Activated T-cell treated with anti-CD3 and anti-CD28 coated beads, Interleukin-2, amount 50 U/mL, for 48 hours (primary cell): ENCODE measurements at places on chromosomes 13 and 19.

DNA sequence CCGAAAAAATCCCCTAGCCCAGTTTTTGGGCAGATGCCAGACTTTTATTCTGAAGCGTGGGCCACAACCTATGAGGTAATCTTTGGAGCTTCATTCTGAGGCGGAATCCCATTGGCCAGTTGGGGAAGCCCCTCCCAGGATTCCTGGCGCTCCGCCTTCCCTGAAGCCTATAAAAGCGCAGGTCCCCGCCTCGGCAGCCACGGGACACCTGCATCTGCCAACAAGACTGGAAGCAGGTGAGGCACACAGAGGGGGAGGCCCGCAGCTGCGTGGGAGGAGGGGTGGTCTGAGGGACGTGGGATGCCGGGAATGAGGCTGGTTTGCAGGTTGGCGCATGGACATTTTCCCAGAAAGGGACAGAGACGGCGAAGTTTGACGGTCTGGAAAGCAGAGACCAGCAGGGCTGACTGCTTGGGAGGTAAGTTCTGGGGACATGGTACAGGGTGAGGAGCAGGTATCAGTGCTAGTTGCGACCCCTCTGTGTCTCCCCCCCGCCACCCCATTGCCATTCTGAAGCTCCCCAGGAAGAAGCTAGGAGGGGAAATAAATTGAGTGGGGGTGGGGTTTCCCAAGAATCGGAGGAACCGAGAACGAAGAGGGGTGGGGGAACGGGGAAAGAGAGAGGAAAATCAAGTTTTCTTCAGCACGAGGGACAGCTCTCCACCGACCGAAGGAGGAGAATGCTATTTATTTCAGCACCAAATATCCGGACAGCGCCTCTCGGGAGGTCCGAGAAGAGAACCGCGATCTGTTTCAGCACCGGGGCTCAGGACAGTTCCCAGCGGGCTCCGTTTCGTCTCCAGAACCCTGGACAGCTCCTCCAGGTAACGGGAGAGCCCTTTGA lies 22.4 kb upstream of the FEM1A start:
- peak; percentile 88 for DNase-seq

- no peak for DNase-seq
These were observed 56.4 kb downstream of the ZDHHC20 start for GRCh38 chr13:21402586-21403307.

DNA sequence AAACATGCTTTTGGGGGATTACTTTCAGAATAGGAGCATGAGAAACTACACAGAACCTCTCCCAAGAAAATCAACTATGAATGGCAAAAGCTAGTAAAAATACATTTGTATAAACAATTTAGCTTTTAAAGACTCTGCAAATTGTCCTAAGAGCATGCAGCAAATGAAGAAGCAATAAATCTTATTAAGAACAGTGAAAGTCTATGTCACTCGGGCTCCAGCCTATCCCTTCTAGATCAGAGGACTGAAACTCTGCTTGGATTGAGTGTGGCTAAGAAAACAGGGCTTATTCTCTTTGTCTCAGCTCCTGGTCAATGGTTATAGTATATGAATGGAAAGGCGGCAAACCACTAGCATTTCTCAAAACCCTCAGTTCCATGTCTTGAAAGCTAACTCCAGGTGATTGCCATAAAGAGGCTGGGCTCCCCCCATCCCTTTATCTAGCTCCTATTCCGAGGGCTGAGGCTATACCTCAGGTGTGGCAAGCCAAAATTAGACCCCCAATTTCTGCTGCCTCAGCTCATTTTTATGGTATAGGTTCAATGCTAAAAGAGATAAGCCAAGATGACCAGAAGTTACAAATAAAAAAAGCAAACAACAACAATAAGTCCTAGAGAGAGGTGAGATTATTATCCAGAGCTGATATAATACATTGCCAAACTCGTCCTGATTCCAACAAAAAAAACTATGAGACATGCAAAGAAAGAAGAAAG lies 953.2 kb downstream of the SLITRK6 start:
- no peak for DNase-seq

- DNase-seq = no peak
These were observed 970.2 kb downstream of the EFNB2 start for GRCh38 chr13:105565136-105565727.

- DNase-seq = no peak
These were observed 7.9 kb upstream of the CYSLTR2 start for GRCh38 chr13:48645845-48646244.

GRCh38 chr13:76823969-76824368 lies 62.2 kb downstream of the KCTD12 start:
- no peak for DNase-seq

DNA sequence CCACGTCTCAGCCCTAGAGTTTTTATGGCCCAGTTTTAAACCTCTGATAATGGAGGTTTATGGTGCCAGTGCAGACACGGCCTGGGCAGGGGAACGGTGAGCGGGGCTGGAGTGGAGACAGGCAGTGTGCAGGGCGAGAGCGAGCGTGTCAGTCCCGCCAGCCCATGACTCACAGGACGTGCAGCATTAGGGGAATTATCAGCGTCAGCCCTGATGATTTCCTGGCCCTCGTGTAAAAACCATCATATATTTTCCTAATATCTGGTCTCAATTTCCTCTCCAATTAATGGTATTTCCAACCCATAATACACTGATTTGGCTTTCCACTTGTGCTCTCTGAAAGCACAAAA lies 104.6 kb upstream of the VSTM2B start:
- no peak for DNase-seq

GRCh38 chr13:79096099-79096498 lies 310.0 kb downstream of the RBM26 start:
- no peak for DNase-seq

DNA sequence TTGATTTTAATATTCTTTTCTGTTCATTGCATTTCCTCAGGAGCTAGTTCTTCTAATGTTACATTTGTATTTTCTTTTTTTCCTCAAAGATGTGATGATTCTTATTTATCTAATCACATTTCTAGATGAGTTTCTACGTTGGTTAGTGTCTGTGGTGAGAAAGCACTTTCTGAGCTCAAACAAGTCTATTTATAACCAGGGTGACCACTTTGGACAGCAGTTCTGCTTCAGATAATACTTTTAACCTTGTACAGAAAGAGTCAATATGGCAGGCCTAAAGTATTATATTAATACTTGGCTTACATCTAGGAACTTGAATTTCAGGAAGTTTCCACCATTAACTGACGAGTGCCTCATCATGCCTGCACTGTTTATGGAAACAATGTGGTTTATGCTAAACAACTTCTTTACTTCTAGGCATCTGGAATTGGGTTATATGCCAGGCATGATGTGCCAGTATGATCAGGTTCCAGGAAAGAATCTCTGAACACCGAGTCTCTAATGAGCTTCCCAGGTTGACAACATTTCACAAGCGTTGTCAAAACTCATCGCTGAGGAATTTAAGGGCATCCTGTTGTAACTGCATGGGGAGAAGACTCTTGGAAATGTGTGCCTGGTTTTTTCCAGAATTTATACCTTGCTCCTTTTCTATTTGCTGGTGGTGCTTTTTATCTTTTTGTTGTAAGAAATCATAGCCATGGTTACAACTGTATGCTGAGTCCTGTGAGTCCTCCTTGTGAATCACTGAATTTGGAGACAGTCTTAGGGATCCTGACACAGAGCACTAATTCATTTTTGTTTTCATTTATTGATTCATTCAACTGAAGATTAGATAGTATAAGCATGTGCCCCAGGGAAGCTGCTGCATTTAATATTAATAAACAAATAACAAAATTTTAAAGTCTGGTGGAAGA lies 344.4 kb upstream of the PCDH9 start:
- DNase-seq = no peak

DNA sequence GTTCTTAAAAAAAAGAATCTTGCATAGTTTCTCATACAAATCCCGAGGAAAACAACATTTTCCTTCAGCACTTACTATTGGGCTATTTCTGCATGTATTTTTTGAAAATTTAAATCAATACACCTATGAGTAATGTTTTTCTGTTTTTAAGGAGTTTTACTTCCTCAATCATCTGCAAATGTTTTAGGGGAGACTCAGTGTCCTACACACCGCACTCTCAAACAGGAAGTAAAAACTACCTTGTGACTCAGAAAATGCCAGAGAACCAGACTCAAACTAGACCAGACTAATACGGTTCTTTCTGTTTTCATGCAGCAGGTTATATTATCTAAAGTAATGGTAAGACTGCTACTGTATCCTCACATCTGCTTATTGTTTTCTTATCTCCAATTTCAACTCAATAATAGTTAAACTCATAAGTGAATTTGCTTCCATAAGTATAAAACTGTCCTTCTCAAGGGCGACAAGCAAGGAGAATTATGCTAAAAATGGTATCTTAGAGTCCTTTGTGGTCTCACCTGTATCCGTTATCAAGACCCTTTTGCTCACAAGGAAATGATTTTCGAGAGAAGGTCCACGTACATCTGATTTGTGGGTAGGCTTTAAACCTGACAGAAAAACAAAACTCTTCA lies 52.5 kb downstream of the FLT3 start:
- no peak for DNase-seq

DNA sequence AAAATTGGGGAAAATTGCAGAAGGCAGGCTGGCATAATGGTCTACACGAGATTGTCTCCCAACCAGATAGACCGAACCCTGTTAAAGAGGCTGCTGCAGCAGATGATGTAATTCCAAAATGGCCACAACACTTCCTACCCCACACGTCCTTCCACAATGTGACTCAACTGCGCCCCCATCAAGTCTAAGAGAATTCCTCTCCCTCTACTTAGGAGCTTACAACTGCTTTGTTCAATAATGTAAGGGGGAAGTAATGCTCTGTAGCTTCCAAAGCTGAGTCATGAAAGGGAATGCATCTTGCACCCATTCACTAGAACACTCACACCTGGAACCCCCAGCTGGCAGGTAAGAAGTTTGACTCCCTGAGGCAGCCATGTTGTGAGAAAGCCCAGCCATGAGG lies 117.8 kb upstream of the IRS2 start:
- DNase-seq = no peak

DNA sequence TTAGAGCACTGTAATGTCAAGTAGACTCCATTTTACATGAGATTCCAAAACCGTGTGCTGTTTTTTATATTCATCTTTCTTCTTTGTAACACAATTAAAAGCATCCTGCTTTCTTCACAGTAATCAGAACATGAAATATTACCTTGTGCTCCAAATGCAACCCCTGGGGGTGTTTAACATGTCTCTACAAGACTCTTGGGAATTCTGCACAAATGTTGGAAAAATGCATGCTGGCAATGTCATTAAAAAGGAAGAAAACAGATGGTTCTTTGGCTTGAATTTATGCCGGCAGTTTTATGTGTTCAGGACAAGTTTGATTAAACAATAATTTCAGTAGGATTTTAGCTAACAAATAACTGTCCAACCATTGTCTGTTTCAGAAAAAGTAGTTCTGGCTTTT lies 159.1 kb downstream of the LIG4 start:
- no peak for DNase-seq

GRCh38 chr13:34344816-34345215 lies 526.9 kb downstream of the RFC3 start:
- DNase-seq = no peak

- DNase-seq = no peak
These were observed 318.3 kb downstream of the FOXO1 start for GRCh38 chr13:40348096-40348679.

GRCh38 chr13:99988529-99989275 lies 7.1 kb downstream of the ZIC2 start:
- no peak for DNase-seq

GRCh38 chr13:43356567-43356966 lies 333.2 kb downstream of the DNAJC15 start:
- no peak for DNase-seq

- no peak for DNase-seq
These were observed 29.9 kb upstream of the TUBGCP3 start for GRCh38 chr13:112617754-112618375.

- no peak for DNase-seq
These were observed 14.7 kb downstream of the ZNF787 start for GRCh38 chr19:56106397-56106849.

DNA sequence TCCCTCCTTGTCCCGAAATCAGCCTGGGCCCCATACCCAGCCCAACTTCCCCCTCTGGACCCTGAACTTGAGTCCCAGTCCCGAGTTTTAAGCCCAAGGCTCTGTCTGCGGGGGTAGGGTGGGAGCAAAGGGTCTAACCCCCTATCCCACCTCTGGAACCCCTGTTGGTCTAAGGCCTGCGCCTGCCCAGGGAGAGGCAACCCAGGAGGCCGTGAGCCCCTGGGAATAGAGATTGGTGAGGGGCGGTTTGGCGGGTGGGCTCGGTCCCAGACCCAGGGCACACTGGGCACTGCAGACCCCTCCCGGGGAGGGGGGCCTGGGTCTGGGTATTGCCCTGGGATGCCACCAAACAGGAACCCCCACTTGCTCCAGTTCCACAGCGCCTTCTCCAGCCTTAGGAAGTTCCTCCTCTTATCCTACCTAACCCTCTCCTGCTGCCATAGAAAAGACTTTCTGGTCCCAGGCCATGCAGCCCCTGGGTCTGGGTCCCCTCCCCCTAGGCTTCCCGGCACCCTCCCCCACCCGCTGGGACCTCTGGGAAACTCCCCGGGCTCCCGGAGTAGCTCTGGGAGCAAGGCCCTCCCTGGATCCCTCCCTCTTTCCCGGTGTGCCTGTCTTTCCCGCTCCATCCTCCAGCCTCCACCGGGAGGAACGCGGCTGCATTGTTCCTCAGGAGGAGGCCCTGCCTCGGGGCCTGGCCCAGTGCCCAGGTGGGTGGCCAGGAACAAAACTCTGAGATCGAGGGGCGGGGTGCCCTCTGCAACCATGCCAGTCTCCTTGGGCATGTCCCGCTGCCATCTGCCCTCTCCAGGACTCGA lies 33.6 kb upstream of the NANOS3 start:
- DNase-seq = no peak

DNA sequence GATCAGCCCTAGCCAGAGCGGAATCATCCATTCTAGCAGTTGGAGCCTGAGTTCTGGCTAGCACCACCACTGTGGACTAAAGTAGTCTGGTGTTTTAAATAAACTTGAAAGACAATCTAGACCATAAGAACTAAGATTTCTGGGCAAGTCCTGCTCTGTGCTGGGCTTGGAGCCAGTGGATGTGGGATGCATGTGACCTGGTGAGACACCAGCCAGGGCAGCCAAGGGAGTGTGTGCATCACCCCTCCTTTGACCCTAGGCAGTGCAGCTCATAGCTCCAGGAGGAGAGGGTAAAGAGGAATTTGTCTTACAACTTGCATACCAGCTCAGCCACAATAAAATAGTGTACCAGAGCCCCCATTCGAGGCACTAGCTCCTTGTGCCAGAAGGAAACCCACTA lies 21.0 kb downstream of the ITGBL1 start:
- no peak for DNase-seq

DNA sequence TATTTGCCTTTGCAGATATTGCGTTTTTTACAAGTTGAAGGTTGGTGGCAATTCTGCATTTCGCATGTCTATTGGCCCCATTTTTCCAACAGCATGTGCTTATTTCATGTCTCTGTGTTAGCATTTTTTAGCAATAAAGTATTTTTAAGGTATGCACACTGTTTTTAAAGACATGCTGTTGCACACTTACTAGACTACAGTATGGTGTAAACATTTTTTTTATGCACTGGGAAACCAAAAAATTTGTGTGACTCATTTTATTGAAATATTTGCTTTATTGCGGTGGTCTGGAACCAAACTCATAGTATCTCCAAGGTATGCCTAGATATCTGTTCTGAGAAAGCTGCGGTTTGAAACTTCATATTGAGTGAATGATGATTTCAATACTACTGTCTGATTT lies 55.4 kb upstream of the RNF113B start:
- DNase-seq = no peak

- no peak for DNase-seq
These were observed 151.7 kb upstream of the TSHZ3 start for GRCh38 chr19:31500946-31501345.
